Suprapubic skin (tissue), 4 donors: ENCODE measurements at places on chromosomes 7 and 10.

DNA sequence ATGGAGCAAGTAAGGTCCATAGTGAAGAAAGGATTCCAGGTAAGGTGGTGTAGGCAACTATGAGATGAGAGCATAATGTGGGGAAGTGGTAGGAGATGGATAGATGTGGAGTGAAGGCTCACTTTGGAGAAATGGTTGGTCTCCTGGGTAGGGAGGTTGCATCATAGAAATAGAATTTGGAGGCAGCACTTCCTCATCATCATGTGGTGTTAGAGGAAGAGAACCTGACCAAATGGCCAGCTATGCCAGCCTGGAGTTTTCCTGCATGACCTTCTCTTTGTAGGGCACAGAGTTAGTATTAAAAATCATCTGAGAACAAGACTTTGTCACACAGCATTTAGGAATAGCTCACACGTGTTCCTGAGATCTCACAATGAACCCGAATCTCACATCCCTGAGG is 126.7 kb upstream of the CXCL12 start:
- no peaks in the 10 kb centered on the region for H3K36me3 ChIP-seq
- H3K4me3 ChIP-seq: no peak overlapping the region
- no peak for DNase-seq

DNA sequence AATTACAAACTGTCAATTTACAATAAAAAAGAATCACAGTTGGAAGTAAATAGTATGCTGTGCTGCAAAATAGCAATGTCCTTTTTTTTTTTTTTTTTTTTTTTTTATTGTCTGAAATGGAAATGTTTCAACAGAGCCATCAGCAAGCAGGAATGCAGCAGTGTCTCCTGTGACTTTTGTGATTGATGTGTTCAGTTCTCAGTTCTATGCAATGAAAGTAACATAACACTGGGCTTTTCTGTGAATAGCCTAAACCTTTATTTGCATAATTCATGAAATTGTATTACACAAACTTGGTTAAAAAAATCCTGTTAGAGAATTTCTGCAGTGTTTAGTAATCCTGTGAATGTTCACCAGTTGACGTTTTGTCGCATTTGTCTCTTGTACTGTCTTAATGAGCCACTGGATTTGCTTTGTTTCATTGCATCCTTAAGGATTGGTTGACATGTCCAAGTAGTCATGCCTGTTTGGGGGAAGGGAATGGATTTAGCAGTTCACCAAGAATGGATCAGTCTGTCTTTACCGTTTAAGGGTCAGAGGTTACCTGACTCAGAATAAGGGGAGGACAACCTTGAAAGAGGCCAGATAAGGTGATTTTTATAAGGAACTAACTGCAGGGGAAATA is 192.7 kb downstream of the MLLT10 start:
- H3K27ac ChIP-seq: no peak overlapping the region
- no peak for DNase-seq
- H3K36me3 ChIP-seq: peaks cover 3% of the 10 kb centered on the region
- H3K4me1 ChIP-seq: peaks cover 32% of the 10 kb centered on the region
- H3K4me3 ChIP-seq: no peak overlapping the region
- no peaks in the 10 kb centered on the region for H3K27me3 ChIP-seq

GRCh38 chr7:150631084-150631826 is 930 bp downstream of the GIMAP6 start:
- peak overlapping the region; percentile 72 for H3K27ac ChIP-seq
- H3K27me3 ChIP-seq: no peaks in the 10 kb centered on the region
- no peak for DNase-seq
- peak overlapping the region; percentile 40 for H3K4me3 ChIP-seq
- H3K4me1 ChIP-seq: peaks cover 14% of the 10 kb centered on the region

- DNase-seq: no peak
- peaks cover 28% of the 10 kb centered on the region for H3K4me1 ChIP-seq
- H3K36me3 ChIP-seq: no peaks in the 10 kb centered on the region
These were observed 1.5 kb upstream of the NOBOX start for GRCh38 chr7:144404946-144405345.

DNA sequence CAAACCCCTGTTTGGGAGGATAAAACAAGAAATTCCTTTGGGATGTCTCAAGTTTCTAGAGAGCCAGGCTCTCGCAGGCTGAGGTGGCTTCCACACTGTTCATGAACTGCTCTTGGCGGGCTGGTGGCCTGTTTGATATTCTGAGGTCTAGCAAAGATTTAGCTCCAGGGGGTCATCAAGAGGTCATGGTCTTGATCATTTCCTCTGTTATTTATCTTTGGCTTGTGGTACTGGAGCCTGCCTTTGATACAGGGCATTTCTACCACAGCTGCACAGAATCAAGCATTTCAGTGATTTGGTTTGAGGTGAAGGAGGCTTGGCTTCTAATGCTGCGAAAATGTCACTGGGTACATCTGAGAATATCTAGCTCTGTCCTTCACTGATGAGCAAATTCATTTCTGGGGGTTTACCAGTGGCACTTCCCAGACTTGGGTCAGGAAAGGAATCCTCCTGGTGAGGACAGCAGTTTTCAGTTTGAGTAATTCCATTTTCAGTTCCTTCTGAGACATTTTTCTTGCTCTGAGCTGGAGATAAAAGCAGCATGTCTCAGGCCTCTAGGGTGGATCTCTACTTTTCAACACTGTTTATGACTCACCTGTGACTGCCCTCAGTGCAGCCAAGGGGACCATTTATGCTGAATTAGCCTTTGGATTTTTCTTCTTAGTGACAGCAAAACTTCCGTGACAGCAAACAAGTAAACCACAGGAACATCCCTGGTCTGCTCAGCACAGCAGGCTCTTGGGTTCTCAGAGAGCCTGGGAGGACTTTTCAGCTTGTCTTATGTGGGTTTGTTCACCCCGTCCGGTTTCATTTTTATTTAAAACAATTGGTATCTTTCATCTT is 312.0 kb downstream of the RNLS start:
- no peaks in the 10 kb centered on the region for H3K27me3 ChIP-seq
- H3K4me3 ChIP-seq: no peak overlapping the region
- H3K36me3 ChIP-seq: no peaks in the 10 kb centered on the region
- no peak for DNase-seq

DNA sequence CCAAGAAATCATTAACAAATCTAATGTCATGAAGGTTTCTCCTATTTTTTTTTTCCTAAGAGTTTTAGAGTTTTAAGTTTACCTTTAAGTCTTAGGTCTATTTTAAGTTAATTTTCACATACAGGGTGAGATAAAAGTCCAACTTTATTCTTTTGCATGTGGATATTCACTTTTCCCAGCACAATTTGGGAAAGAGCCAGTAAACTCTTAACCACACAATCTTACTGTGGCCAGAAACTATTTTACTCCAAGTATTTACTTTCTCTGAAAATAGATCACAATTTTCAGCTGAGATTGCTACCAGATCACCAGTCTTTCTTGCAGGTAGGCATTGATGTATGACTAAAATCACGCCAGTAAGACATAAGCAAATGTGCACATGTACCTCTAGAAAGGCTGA is 728.5 kb downstream of the TNS3 start:
- H3K27ac ChIP-seq: no peak overlapping the region
- H3K4me3 ChIP-seq: no peak overlapping the region
- no peaks in the 10 kb centered on the region for H3K27me3 ChIP-seq
- no peak for DNase-seq
- no peaks in the 10 kb centered on the region for H3K36me3 ChIP-seq

GRCh38 chr7:131629217-131629882 is 72.9 kb upstream of the PODXL start:
- peak overlapping the region; percentile 84 for H3K27ac ChIP-seq
- H3K4me3 ChIP-seq: no peak overlapping the region
- peaks cover 21% of the 10 kb centered on the region for H3K4me1 ChIP-seq
- peaks cover 3% of the 10 kb centered on the region for H3K27me3 ChIP-seq

DNA sequence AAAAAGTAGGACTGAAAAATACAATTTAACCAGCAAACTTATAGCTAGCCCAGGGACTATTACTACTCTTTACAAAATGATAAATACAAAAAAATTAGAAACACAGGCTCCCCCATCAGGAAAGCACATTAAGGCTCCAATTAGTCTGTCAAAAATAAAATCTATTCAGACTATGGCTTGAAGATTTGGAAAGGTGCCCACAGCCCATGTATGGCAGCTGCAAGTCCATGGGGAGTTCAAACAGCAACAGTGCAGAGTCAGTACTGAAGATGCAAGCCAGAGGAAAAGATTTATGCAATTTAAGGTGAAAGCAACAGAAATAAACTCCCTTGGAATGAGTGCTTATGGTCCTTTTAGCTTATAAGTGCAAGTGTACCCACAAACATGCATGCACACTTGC is 29.7 kb downstream of the IMMP2L start:
- no peaks in the 10 kb centered on the region for H3K27me3 ChIP-seq
- no peak overlapping the region for H3K4me3 ChIP-seq
- no peak for DNase-seq

- H3K27ac ChIP-seq: no peak overlapping the region
- no peaks in the 10 kb centered on the region for H3K4me1 ChIP-seq
- no peak for DNase-seq
- no peak overlapping the region for H3K4me3 ChIP-seq
These were observed 447.0 kb downstream of the ETV1 start for GRCh38 chr7:13542451-13542850.

DNA sequence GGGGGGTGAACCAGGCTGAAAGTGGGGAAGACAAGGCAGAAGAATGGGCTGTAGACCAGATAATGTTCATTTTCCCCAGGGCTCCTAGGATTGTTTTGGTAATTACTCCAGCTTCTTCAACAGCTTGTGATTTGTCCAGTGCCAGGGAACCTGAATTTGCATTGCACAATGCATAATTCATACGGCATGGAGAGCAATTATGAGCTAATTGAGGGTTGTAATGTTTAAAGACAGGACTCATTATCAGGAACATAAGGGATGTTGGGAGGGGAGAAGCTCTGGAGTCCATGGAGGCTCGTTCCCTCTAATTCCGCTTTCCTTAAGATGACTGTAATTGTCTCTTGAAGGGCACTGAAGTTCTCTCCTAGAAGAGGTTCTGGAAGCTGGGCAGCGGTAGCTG is 405.0 kb upstream of the ZMIZ1 start:
- DNase-seq: no peak
- H3K36me3 ChIP-seq: no peaks in the 10 kb centered on the region
- no peak overlapping the region for H3K27ac ChIP-seq

DNA sequence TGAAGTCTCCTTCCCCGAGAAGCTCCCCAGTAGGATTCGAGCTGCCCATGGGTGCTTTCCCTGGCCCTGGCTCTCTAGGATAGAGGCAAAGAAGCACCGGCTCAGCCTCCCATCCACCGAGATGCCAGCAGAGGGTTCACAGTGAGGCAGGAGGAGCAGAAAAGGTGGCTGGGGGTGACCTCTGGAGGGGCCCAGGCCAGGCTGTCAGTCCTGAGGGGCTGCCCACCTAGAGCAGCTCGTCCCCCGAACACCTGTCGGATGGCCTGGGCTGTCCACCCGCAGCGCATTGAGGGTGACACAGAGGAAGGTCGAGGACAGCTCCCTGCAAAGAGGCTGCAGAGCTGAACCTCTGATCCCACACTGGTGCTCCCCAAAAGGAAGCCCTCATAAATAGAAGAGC is 167.2 kb upstream of the PPP2R2D start:
- no peak overlapping the region for H3K27ac ChIP-seq
- DNase-seq: peak; percentile 34
- peaks cover 9% of the 10 kb centered on the region for H3K27me3 ChIP-seq
- no peak overlapping the region for H3K4me3 ChIP-seq
- no peaks in the 10 kb centered on the region for H3K36me3 ChIP-seq
- no peaks in the 10 kb centered on the region for H3K4me1 ChIP-seq

DNA sequence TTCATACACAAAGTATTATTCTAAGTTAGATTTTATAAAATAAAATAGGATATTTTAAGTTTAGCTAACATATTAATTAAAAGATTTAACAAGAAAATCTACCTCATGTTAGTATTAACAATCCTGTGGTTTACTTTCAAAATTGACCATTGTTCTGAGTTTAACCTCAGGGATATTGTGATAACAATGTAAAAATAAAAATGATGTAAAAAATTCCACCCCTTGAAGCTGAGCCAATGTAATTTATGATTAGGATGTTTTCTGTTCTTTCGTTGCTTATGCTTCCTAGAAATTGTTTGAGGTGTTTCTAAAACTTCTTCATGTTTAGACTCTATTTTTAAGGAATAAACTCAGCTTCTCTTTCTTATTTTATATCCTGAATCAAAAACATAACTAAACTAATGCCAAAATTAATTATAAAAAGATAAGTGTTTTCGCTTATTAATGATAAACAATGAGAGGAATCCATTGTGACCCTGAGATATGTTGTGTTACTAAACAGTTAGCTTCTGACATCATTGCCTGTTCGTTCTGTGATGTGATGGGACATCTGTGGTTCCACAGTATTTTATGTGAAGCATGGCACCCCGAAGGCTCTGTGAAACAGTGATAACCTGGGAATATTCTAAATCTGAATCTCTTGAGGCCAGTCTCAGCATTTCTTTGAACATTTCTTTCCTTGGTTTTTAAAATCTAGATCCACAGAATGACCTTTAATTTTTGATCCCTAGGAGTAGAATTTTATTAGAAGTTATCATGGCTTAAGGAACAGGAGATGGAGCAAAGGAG is 340.8 kb downstream of the ARL4A start:
- peak overlapping the region; percentile 53 for H3K27ac ChIP-seq
- no peaks in the 10 kb centered on the region for H3K36me3 ChIP-seq
- H3K4me3 ChIP-seq: no peak overlapping the region
- DNase-seq: no peak
- H3K27me3 ChIP-seq: no peaks in the 10 kb centered on the region

DNA sequence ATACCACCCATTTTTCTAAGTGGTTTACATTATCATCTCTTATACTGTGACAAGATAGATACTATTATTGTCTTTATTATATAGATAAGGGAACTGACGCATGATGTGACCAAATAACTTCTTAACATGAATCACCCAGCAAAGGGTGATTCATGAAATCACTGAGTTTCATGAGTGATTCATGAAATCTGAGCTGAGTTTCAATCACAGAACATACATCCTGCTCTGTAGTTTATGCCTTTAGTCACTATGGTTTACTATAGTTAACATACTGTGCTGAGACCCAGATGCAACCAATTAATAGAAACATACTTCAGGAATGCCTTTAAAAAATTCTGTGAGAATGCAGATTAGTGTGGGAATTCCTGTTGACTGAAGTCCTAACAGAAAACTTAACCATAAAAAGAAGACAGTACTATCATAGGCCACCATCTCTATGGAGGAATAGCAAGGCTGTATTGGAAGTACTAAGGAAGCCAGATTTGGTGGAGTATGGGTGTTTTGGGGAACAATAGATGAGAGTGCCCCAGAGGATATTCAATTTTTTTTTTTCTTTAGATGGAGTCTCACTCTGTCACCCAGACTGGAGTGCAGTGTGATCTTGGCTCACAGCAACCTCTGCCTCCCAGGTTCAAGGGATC is 43.1 kb upstream of the SEMA3A start:
- no peak overlapping the region for H3K4me3 ChIP-seq
- DNase-seq: no peak
- no peaks in the 10 kb centered on the region for H3K27me3 ChIP-seq
- H3K36me3 ChIP-seq: no peaks in the 10 kb centered on the region
- no peaks in the 10 kb centered on the region for H3K4me1 ChIP-seq
